ENCODE measurements at places on chromosomes 5 and 9.

DNA sequence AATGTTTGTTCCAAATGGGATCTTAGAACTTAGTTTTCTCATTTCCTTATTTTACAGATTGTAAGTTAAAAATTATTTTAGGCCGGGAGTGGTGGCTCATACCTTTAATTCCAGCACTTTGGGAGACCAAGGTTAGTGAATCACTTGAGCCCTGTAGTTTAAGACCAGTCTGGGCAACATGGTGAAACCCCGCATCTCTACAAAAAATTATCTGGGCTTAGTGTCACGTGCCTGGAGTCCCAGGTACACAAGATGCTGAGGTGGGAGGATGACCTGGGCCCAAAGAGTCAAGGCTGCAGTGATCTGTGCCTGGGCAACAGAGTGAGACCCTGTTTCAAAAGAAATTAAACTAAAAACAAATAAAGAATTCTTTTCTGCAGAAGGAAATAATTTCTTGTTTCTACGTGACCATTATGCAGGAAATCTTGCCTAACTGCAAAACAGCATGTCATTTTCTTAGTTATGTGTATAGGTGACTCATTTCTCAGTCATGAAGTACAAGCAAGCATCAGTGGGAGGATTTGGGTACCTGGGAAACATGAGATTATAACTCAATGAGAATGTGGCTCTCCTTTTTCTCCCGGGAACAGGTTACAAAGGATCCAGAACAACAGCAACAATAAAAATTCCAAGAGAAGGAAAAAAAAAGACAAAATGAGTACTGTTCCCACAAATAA lies 375.1 kb upstream of the ST8SIA4 start:
- no peak for DNase-seq

DNA sequence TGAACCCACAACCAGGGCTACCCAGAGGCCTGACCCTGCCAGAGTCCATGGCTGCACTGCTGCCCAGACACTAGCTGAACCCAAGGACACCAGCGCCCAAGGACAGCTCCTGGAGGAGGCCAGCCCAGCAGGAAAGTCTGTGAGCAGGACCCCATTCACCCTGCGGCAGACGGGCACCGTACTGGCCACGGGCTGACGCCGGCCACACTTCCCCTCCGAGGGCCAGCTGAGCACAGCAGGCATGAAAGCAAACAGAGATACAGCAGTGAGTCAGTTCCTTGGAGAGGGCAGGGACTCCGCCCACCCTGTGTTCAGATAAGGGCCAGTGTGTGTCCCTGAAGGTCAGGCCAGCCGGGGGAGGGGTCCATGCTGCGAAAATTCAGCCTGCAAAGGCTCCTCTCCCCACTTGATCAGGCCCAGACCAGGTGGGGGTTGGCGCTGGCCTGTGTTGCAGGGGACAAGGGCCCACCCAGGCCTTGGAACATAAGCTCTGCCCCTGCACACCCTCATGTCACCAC lies 3.2 kb downstream of the RNF208 start:
- no peak for DNase-seq

DNA sequence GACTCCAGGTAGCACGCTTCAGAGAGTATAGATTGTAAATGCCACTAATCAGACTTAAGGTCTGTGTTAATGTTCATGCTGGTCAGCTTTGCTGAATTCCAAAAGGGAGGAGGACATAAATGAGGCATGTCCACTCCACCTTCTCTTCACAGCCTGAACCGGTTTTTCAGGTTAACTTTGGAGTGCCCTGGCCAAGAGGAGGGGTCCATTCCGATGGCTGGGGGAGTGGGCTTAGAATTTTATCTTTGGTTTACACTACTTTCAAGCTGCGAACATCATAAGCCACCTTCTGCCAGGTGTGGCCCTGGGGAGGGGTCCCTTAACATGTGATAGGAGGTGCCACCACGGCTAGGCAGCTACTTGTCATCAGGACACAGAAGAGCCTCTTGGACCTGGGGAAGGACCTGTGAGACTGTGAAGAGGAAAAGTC lies 24.2 kb downstream of the ABO start:
- DNase-seq: no peak

DNA sequence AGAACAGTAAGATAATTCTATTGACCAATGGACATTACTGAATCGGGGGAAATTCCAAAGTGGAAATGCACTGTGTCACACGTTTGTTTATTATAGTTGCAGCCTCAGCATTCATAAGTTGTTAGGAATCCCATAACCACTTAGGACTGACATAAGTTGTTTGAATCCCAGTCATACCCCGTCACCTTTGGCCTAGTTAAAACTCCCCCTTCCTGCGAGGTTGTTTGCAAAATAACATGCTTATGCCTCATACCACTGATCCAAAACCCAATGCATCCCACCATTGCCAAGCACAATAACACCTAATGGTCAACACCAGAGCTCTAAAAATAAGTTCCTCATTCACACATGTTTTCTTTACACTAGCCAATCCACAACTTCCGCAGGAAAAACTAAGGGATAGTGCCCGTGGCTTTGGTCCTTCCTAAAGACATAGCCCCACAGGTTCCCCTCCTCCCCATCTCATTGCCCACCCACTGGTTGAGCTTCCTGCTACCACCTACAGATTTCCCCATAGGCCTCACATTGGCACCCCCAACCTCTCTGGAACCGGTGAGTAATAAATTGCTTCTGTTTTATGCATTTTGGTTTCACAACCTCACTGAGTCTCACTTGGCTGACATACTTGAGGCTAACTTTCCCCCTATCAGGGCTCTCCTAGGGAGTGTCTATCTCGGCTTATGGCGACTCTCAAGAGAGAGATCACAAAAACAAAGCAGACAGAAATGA lies 42.3 kb upstream of the MUSK start:
- DNase-seq: peak; percentile 77

GRCh38 chr5:148401604-148402003 lies 17.8 kb downstream of the FBXO38 start:
- DNase-seq: no peak

DNA sequence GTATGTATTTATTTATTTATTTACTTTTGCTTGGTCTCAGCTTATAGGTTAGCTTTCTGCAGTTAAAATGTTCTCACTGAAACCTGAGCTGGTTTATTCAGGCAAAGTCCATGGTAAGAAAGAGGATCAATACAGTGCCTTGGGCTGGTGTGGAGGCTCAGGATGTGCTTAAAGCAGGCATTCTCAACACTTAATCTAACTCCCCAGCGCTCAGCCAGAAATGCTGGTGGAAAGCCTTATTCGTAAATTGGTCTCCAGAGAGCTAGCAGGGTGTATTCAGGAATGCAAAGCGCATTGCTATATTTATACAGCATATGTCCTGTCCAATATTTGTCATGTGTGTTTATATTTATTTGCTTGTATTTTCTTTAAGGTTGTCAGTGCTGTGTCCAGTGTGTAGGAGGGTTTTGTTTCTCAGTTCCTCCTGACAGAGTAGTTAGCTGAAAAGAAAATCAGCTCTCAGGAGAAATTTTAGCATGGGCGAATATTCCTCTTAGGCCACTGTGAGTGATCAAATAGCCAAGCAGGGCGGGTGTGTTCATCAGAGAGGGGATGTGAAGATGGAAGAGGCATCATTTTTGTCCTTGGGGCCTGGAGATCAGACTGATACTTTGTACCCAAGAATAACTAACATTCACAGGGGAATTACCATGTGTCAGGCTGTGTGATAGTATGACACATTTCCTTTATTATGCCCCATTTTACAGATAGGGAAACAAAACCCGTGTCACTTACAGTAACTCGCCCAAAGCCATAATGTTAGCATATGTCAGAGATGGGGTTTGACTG lies 65.8 kb downstream of the DOCK2 start:
- DNase-seq: no peak

- no peak for DNase-seq
Measured at GRCh38 chr9:86500031-86500430, 145.8 kb upstream of the TUT7 start.

GRCh38 chr9:33446240-33446945 lies 1.0 kb downstream of the AQP3 start:
- DNase-seq: no peak

DNA sequence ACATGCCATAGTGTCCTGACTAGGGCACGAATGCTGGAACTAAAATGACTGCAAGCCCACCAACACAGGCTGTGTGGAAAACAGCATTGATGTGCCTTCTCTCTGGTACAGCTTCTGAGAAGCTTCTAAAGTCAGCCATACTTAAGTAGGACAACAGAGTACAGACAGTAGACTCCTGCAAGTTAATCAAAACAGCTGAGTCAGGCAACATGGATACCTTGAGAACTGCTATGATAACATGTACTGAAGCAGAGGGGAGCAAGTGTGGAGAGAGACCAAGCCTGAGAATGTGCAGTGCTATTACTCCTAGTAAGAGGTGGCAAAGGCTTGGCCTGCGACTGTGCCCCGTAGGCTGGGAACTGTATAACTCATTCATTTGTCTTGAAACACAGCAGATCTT lies 2.5 kb downstream of the ISCA1 start:
- DNase-seq: no peak

GRCh38 chr9:22005021-22005701 lies 3.9 kb downstream of the CDKN2B start:
- DNase-seq: no peak

DNA sequence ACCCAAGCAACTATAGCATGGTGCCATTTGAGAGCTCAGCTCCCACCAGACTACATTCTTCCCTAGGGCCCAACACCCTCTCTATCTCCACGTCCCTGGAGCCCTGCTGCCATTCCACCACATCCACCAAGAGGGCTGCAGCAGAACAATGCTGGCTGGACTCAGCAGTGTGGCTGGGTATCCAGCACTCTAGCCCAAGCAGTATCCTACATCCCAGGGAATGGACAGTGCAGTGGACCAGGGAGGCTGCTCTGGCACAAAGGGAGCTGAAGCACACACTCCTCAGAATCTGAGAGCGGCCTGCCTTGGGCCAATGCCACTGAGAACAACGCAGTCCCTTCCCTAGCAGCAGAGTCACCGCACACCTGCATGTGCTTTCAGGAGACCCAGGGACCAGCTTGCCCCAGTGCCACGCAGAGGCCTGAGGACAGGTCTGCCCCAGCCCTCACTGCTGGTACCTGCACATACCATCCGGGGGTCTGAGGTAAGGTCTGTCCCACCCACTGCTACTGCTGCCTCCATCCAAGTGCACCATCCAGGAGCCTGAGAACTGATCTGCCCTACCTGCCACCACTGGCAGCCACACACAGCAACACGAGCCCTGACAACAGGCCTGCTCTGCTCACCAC lies 95.9 kb downstream of the ZDHHC21 start:
- no peak for DNase-seq

GRCh38 chr5:32279786-32280185 lies 33.0 kb downstream of the MTMR12 start:
- no peak for DNase-seq

DNA sequence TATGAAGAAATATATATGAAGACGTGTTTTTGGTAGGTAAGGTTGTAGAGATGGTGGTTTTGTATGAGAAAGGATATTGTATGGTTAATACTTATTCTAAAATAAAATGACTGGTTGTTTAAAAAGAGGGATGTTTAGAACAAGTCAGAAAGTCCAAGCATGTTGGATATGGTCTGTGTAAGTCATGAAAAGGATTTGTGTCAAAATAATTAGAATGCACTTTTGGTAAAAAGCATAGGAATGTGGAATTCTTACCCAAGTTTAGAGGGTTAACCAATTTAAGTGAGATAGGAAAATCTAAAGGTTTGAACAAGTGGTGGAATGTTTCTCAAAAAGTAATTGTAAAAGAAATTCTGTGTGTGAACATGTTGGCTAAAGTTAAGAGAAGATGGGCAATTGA lies 1556.5 kb upstream of the C9orf72 start:
- DNase-seq: no peak

- DNase-seq: no peak
Measured at GRCh38 chr5:79329453-79329852, 93.5 kb downstream of the JMY start.

- DNase-seq: no peak
Measured at GRCh38 chr9:23702311-23702922, 123.6 kb downstream of the ELAVL2 start.

DNA sequence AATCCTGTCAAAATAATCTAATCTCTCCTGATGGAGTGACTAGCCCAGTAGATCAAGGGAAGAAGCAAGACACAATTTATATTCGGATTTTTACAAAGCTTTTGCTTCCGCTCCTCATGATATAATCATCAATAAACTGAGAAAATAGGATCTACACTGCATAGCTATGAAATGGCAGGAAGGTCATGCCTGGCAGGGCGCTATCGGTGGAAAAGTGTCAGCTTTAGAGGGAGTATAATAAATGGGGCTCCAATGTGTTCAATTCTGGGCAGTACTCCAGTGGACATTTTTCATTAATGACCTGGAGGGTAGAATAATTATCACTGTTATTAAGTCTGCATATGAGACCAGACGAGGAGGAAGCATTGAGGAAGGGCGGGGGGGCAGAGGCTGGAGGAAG lies 1013.3 kb upstream of the DMAC1 start:
- DNase-seq: no peak

DNA sequence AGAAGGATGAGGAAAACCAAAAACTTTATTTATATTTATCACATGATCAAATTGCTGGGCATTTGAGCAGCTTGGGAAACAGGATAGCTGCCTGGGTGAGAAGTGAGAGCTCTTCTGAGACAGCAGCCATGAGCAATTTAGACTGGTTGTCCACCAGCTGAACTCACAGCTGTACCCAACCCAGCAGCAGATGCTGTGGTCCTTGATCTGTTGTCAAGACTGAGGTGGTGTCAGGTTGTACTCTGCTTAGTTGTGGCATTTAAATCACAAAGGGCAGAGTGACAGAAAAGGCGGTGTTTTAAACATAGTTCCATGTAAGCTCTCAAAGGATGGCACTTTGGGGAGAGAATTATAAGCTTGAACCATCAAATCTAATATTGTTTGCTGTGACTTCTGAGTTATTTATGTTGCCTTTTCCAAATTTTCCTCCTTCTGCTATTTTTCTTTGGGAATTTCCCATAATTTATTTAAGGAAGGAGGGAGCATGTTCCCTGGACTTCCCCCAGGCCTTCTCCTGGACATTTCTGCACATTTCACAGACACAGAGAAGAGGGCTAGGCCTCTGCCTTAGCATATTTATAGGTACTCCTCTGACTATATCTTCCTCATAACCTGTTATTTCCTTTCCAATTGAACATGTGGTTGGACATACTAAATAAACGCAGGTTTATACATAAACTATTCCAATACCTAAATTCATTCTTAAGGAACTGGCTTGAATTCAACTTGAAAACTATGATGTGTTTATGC lies 117.7 kb upstream of the FER start:
- no peak for DNase-seq

DNA sequence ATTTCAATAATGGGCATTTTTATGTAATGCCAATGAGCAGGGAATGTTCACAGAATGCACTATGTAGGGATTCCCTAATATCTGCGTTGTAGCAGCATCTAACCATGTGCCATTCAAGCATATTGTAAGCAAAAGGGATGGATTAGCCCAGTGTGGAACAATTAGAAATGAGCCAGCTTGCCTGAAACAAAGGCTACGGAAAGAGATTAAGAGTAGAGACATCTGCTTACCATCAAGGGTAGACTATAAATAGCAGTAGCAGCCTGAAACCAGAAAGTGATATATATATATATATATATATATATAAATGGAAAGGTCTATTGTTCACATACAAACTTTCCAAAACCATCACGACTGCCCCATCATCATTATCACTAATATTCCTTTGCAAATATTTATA lies 31.9 kb upstream of the CEP120 start:
- no peak for DNase-seq
